ENCODE measurements at places on chromosomes 7 and 10.

GRCh38 chr7:16564023-16564380 is 37.4 kb downstream of the LRRC72 start:
- no peak overlapping the region for H3K4me3 ChIP-seq
- H3K27ac ChIP-seq, result peak overlapping the region; percentile 78
- H3K27me3 ChIP-seq, result no peaks in the 10 kb centered on the region
- DNase-seq, result no peak

DNA sequence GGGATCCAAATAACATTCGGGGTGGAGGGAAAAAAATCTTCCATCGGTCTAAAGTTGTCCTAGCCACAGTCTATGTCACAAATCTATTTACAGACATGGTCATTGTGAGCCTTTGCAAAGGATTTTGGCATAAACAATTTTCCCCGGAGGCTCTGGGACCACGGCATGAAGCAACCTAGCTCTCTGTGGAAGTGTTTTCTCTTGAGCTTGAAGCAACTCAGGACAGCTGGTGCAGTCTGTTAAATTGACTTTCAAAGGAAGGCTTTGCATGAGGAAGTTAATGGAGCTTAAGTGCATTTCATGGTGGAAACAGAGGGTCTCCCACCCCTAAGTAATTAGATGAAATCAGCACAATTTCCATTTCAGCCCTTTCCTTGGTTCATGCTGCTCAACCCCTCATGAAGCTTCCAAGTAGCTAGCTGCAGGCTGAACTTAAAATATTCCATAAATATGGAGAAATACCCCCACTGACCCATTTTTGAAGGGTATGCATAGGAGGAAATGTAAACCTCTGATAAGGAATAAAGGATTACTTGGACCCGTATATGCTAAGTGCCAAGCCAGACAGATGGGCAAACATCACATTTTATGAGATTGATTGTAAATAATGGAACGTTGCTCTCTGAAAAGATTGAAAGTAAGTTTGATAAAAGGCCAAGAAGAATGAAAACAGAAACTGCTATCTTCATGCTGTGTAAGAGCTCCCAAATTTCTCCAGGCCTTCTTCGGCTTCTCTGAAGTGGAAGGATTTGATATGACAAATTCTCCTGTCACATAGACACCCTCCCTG is 39.9 kb downstream of the CCDC3 start:
- peaks cover 10% of the 10 kb centered on the region for H3K27me3 ChIP-seq
- H3K36me3 ChIP-seq, result peaks cover 9% of the 10 kb centered on the region
- no peak for DNase-seq

DNA sequence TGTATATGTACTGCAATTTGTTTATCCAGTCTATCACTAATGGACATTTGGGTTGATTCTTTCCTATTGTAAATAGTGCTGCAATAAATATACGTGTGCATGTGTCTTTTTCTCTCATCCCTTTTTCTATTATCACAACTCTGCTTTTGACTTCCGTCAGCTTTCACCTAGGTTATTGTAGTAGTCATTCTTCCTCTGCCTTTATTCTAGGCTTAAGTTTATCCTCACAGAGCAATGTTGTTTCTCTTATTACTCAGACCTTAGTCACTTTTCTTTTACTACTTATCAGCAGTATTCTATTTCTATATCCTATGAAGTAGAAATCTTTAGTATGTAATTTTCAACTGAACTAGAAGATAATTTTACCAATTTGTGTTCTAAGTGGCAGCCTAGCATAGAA is 175.3 kb upstream of the SEMA3E start:
- H3K27me3 ChIP-seq, result no peaks in the 10 kb centered on the region
- no peak overlapping the region for H3K4me3 ChIP-seq

DNA sequence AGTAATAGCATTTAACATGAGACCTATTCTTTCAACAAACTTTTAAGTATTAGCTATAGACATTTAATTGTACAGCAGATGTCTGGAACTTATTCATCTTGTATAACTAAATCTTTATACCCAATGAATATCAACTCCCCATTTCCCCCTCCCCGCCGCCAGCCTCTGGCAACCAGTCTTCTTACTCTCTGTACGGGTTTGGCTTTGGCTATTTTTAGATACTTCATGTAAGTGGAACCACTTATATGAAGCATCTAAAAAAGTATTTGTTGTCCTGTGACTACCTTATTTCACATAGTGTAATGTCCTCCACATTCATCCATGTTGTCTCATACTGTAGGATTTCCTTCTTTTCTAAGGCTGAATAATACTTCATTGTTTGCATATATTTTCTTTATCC is 60.8 kb downstream of the RAB18 start:
- DNase-seq, result no peak
- H3K4me1 ChIP-seq, result peaks cover 29% of the 10 kb centered on the region
- peak overlapping the region; percentile 2 for H3K4me3 ChIP-seq
- H3K36me3 ChIP-seq, result no peaks in the 10 kb centered on the region
- H3K27me3 ChIP-seq, result no peaks in the 10 kb centered on the region
- peak overlapping the region; percentile 19 for H3K27ac ChIP-seq

GRCh38 chr7:69864274-69864673 is 266.0 kb downstream of the AUTS2 start:
- peaks cover 15% of the 10 kb centered on the region for H3K4me1 ChIP-seq
- no peak overlapping the region for H3K4me3 ChIP-seq
- H3K36me3 ChIP-seq, result no peaks in the 10 kb centered on the region
- no peak for DNase-seq

DNA sequence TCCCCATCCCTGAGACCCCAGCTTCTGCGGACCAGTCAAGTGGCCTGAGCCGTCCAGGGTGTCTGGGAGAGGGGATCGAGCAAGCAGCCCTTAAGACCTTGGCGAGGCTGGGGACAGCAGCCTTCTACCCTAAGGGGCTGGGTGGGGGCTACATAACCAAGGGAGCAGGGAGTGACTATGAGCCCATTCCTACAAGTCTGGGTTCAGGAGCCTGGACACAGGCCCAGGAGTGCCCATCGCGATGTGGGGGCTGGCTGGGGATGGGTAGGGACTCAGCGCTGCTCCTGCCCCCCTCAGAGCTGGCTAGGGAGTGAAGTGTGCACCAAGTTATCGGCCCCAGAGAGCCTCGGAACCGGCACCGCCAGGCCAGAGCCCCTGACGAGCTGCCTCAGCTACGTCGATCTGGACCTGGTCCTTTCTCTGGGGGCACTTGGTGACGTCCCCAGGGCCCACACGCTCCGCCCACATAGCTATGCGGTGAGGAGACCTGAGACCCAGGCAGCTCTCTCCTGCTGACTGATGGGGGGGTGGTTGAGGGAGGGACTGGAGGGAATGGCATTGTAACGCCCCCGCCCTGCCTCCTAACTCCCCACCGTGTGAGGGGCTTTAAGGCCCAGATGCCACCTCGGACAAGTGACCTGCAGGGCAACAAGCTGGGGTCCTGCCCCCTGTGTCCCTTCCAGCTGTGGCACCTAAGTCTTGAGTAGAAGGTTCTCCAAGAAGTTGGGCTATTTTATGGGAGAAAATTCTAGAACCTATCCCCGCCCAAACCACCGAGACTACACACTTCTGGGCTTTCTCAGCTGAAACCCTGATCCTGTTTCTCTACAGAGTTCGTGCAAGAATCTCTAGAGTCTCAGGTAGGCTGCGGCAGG is 2.5 kb downstream of the SAP25 start:
- H3K27me3 ChIP-seq, result no peaks in the 10 kb centered on the region
- no peaks in the 10 kb centered on the region for H3K36me3 ChIP-seq
- H3K27ac ChIP-seq, result no peak overlapping the region
- H3K4me1 ChIP-seq, result peaks cover 26% of the 10 kb centered on the region
- H3K4me3 ChIP-seq, result peak overlapping the region; percentile 51
- DNase-seq, result no peak

GRCh38 chr10:106396192-106396591 is 768.3 kb downstream of the SORCS1 start:
- H3K4me1 ChIP-seq, result no peaks in the 10 kb centered on the region
- DNase-seq, result no peak
- H3K27ac ChIP-seq, result no peak overlapping the region
- no peak overlapping the region for H3K4me3 ChIP-seq
- no peaks in the 10 kb centered on the region for H3K36me3 ChIP-seq

DNA sequence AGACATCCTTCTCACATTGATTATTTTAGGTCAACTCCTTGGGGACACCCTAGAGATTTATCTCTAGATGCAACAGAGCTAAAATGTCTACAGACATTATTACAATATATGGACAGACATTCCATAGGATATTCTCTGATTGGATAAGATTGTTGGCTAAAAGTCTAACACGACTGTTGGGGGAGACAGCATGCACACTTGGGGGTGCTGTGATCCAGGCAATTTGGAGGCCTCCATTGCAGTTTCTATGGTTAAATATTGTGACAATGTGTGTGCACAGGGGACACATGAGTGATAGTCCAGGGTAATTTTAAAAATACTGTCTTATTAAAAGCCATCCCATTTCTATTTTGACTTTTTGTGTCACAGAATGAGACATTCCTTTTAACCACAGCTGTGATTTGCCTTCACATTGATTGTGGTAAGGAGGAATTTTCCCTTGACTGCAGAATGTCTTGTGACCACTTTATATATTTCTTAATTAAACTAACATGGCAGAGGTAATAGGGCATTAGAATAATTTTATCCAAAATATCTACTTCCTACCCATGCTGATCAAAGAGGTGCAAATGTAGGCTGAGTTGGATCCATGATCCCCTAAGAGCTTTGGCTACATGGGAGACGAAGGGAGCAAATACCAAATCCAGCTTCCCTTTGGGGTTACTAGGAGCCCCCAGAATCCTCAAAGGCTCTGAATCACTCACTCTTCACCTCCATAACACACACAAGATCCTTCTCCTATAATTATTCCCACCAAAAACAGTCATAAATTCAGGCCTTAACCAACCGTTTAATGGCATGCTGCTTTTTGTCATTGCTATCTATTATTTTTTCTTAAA is 7.3 kb downstream of the TFPI2 start:
- H3K27ac ChIP-seq, result no peak overlapping the region
- peaks cover 29% of the 10 kb centered on the region for H3K27me3 ChIP-seq
- H3K4me1 ChIP-seq, result no peaks in the 10 kb centered on the region
- no peak overlapping the region for H3K4me3 ChIP-seq
- no peak for DNase-seq
- H3K36me3 ChIP-seq, result peaks cover 6% of the 10 kb centered on the region

- peaks cover 4% of the 10 kb centered on the region for H3K36me3 ChIP-seq
- H3K27me3 ChIP-seq, result peaks cover 36% of the 10 kb centered on the region
- H3K27ac ChIP-seq, result peak overlapping the region; percentile 82
- no peak for DNase-seq
- peak overlapping the region; percentile 80 for H3K4me3 ChIP-seq
Observed at GRCh38 chr7:107043921-107044346, 571 bp upstream of the PRKAR2B start.

GRCh38 chr7:36318116-36318515 is 71.5 kb upstream of the ANLN start:
- H3K27me3 ChIP-seq, result peaks cover 21% of the 10 kb centered on the region
- no peak overlapping the region for H3K27ac ChIP-seq
- H3K4me3 ChIP-seq, result no peak overlapping the region
- peaks cover 3% of the 10 kb centered on the region for H3K4me1 ChIP-seq
